Activated T-helper 2 cell treated with anti-CD3 and anti-CD28 coated beads, Interferon-gamma antibody, Interleukin-2, Interleukin-4, amounts not matched to agents 10 μg/mL and 5 μg/mL and 100 μg/mL, durations not matched to agents 14 hours and 24 hours and 36 hours (primary cell): ENCODE measurements at places on chromosomes 2 and 18.

DNA sequence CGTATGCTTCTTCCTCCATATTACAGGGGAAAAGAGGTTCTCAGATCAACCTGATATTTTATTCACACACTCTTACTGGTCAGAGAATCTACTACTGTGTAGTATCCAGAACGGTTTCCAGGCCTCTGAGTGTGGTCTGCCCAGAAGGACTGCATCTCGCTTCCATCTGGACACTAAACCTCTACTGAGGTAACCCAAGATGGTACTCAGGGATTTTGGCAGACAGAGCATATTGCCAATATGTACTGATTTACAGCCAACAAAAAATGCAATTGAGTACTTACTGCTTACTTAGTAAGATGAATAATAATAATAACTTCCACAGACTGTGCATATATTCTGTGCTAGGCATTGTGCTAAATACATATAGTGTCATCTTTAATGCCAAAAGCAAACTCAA lies 55.8 kb downstream of the CYRIA start:
- DNase-seq: no peak

- no peak for DNase-seq
Measured at GRCh38 chr18:3074087-3074486, 61.1 kb upstream of the LPIN2 start.

DNA sequence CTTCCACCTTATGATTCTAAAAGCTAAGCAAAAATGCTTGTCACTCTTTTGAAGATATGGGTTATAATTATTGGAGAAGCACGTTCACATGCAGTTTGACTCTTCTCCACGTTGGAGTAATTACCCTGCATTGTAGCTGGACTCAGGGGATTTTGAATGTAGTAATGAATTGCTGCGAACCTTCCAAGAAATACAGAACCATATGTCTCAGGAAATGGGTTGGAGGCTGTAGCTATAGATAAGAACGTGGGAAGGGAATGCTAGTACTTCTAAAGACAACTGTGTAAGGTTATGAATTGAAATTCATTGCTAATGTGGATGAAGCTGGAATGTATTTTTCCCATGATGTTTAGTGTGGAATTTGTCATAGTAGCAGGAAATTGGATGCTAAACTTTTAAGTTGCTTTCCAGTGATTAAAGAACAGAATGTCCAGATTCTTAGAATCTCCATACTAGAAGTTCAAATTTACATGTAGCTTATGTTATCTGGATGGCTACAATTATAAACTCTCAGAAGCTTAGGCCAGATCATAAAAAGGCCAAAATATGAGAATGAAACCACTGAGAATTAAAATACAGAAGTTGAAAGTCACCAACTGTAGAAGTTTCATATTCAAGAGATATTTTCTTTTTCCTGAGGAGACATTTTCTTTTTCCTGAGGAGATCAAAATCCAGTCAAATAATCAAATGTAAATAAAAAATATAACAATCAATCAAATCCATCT lies 27.3 kb upstream of the SPOPL start:
- DNase-seq: no peak

GRCh38 chr2:24461685-24462084 lies 29.4 kb upstream of the NCOA1 start:
- no peak for DNase-seq

GRCh38 chr2:6538607-6539006 lies 327.1 kb downstream of the CMPK2 start:
- DNase-seq: no peak

DNA sequence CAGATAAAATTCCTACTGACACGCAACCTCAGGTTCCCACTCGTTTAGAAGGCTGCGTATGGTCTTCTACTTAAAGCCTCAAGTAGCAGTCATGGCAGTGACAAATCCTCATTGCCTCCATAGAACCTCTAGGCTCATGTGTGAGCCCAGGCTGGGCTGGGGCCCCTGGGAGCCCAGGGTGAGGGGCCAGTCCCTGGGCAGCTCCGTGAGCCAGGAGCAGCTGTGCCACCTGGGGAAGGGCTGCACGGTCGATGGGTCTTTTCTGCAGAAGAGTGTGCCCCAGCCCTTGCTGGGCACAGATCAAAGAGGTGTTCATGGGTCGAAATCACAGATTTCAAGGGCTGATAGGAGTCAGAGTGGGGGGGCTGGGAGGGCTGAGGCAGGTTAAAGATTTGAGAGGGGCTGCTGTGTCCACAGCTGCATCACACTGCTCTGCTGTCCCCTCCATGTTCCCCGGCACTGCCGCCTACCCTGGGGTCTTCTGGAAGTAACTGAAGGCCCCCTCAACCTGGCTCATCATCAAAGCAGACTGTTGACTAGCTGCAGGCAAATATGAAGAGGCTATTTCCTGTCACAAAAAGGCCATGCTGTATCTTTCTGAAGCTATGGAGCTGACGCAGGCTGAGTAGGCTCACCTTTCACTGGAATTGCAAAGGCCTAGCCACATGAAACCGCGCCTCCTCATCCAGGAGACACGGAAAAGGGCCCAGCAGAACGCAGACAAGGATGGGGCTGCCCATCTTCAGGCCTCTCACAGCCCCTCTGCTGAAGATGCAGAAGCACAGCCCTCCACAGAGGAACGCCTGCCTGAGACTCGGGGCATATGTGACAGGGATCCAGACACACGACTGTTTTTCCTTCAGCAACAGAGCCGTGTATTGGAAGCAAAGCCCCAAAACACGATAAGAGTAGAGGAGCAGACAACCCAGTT lies 35.7 kb upstream of the ALPP start:
- no peak for DNase-seq

- DNase-seq: no peak
Measured at GRCh38 chr18:54163453-54163852, 61.0 kb downstream of the MBD2 start.

- DNase-seq: no peak
Measured at GRCh38 chr2:64613276-64613675, 40.4 kb downstream of the SERTAD2 start.

DNA sequence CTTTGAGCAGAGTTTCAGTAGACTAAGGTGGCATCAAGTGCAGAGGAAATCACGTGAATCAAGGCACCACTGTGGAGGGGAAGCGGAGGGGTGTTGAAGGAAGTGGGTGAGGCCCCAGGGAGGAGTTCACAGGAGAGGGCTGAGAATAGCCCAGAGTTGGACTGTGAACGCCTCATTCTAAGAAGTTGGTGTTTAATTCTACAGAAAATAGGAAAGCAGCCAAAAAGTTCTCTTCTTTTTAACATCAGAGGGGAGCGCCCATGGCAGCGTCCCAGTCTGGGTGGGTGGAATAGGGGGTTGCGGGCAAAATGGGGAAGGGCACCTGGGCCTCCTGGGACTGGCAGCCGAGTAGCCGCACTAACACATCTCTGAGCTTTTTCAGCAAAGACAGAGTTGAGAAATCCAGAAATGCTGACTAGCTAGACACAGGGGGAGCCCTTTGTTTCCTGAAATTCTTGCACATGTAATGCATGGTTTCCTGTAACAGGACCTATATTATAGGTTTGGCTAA lies 97.0 kb downstream of the NEB start:
- peak; percentile 57 for DNase-seq

- DNase-seq: no peak
Measured at GRCh38 chr18:4271952-4272351, 183.2 kb downstream of the DLGAP1 start.

DNA sequence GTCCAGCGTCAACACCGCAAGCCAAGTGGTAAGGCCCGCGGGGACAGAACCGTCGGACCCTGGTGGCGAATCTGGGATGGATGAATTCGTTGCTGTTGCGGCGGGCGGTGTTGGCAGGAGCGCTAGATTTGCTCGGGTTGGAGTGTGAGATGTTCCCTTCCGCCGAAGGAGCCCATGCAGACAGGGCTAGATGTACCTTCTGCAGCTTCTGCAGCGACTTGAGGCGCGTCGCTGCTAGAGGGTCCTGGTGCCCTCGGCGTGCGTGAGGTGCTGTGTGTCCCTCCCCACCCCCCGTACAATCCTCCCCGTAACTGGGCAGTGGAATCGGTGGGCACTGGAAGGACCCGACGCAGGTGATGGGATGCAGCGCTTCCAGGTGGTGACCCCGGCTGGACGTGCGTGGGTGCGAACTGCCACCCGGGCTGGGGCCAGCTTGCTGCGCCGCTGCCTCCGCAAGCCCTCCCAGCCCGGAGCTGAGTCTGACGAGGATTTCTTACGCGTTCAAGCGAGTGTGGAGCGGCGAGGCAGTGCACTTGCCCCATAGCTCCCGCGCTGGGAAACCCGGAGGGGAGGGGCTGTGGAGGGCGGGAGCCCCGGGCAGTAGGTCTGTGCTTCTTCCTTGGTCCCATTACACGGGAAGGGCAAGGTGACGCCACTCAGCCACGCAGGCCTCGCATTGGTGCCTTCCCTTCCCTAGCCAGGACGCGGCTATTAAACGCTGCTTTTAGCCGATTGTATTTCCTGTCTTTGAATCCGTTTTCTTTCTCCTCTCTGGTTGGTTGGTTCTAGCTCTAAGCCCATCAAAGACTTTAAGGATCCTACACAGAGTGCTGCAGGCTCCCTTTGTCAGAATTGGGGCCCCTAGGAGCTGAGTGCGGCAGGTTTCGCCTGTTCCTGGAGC lies 34.2 kb downstream of the CHRNA1 start:
- peak; percentile 18 for DNase-seq

GRCh38 chr18:396556-396955 lies 103.9 kb downstream of the COLEC12 start:
- DNase-seq: no peak

DNA sequence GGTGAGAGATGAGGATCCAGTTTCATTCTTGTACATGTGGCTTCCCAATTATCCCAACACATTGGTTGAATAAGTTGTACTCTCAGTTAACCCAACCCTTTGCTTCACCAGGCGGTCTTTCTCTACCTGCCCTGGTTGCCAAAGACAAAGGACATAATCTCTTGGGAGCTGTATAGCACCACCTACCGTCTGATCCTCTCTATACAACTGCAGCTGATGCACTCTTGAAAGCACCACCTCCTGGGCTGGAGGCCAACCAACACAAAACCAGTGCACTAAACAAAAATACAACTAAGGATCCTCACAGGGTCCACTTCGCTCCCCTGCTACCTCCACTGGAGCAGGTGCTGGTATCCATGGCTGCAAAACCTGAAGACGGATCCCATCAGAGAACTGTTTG lies 473.6 kb upstream of the NRXN1 start:
- DNase-seq: no peak

- DNase-seq: no peak
Measured at GRCh38 chr2:105627534-105627933, 117.2 kb upstream of the NCK2 start.

- DNase-seq: no peak
Measured at GRCh38 chr18:79657342-79657996, 22.1 kb upstream of the CTDP1 start.

GRCh38 chr2:236633219-236633570 lies 63.6 kb downstream of the ACKR3 start:
- DNase-seq: no peak

- DNase-seq: no peak
Measured at GRCh38 chr2:48253301-48253700, 276.7 kb upstream of the STON1 start.

DNA sequence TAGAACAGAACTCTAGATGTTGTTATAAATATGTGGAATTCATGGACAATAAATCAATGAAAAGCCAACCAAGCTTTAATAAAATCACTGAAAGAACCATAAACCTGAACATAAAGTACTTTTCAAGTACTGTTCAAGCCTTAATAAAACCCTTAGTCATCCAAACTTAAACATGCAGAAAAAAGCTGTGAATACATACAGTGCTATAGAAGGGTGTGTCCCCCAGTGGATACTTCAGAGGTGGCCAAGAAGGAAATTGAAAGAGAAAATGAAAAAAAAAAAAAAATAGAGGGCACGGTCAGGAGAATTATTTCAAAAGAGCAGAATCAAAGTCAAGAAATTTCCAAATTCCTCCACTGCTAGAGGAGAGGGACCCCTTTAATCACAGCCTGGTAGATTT lies 141.1 kb downstream of the SP100 start:
- DNase-seq: no peak

GRCh38 chr18:41999751-42000150 lies 44.7 kb downstream of the PIK3C3 start:
- no peak for DNase-seq

DNA sequence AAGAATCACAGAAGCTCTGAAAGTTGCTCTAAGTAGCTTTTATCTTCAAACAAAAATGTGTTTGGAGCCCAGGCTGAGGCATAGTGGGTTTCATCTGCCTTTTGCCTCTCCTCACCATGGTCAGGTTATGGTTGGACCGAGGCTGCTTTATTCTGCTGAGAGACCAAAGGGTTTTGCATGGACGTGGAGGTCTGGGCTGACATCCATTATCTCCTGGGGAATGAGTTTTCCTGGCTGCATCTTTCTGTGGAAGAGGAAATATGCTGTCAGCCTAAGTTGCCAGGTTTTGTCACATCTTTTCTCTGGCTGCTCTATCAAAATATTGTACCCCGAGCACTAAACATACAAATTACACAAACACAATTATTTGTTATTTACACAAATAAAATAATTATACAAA lies 223.2 kb downstream of the LDLRAD4 start:
- no peak for DNase-seq

DNA sequence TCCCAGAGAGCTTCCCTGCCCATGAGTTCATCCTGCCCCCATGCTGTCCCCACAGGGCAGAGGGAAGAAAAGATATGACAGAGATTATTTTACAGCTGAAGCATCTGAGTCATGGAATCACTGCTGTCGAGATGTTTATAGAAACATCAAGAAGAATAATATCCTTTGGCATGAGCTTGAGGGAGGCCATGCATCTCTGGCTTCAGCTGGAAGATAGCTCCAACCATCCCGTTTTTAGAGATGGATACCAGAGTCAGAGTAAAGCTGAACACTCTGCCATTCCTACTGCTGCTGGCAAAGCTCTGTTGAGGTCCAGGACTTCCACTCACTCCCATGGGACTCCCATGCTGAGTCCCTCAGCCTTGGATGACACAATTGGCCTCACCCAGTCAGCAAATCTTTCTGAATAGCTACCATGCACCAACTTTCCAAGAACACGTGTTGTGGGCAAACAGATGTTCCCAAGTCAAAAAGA lies 167.8 kb downstream of the TTC32 start:
- DNase-seq: no peak

GRCh38 chr2:62743506-62743905 lies 38.0 kb downstream of the EHBP1 start:
- DNase-seq: no peak

GRCh38 chr2:172449911-172450550 lies 22.6 kb downstream of the ITGA6 start:
- DNase-seq: no peak

DNA sequence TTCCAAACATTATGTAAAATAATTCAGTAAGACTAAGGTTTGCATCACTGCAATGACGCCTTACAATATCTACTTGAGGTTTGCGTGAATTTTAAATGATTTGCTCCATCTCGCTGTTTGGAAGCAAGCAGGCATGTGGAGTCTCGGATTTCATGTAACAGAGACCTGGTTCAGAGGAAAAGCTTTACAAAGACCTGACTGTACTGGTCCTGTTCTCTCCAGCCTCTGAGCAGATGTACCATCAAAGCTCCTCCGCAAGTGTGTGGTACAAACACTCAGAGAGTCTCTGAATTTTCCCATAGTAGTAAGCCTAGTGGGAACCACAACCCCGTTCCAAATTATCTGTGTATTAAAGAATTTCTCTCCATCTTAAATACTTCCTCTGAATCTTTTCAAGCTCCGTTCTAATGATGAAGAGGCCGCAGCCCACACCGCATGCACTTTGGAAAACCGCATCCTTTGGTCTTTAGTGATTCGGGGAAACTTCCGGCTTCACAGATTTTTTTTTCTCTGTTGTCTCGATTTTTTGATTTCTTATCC lies 728.1 kb upstream of the SOX11 start:
- no peak for DNase-seq
